ENCODE measurements at places on chromosomes 1 and 21. TPM values are rescaled to one million over a fixed set of nuclear protein-coding genes. Genes with fewer than 3 reads are reported as not detected.

- no peak for DNase-seq
Observed at GRCh38 chr1:55245781-55246180, 30.6 kb upstream of the USP24 start.

DNA sequence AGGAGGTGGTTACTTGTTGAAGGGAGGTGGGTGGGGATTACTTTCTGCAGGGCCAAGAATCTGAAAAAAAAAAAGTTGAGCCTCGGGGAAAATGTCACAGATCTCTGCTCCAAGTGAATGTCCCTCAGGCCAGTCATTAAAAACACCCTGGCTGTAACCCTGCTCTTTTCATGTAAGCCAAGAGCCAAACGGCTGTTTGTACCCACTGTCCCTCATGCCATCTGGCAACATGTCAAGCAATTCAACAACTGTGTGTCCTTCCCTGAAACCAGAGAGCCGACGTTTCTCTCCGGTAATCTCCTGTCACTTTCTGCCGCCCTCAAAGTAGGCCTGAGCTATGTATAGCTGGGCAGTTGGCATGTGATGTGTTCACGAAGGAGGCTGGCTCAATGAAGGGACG, 14.7 kb downstream of the CASQ2 start:
- DNase-seq: no peak

- DNase-seq: no peak
Observed at GRCh38 chr1:175840787-175841186, 97.4 kb upstream of the TNR start.

DNA sequence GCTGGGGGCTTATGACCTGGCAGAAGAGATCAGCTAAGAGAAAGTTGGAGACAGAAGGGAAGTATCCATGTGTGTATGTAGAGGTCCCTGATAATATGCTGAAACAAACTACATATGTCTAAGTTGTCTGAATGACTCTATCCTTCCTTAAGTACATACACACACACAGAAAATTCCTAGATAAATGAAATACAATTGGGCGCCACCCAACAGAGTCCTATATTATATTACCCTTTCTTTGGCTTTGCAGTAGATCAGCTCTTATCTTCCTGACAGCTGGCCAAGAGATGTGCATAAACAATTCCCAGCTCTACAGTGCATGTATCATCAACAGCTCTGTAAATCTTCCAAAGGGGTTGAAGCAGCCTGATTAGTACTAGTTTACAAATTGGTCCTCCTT, 40.1 kb downstream of the SORT1 start:
- DNase-seq: no peak

- no peak for DNase-seq
Observed at GRCh38 chr1:54405898-54406293, 298 bp downstream of the SSBP3 start.

GRCh38 chr1:228410671-228411070, 4.0 kb upstream of the TRIM11 start:
- DNase-seq: no peak

- DNase-seq: no peak
Observed at GRCh38 chr21:41235201-41235600, 67.2 kb downstream of the BACE2 start.

DNA sequence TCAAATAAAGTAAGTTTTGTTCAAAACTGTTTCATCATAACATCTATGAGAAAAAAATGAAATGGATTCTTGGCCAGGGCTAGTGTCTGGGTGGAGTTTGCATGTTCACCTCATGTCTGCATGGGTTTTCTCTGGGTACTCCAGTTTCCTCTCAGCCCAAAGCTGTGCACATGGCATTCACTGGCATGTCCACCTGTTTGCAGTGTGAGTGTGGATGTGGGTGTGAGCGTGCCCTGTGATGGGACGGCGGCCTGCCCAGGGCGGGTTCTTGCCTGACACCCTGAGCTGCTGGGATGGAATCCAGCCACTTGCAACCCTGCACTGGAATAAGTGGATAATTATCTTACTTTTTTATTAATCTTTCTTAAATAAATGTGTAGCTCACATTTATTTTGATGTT, 185.5 kb downstream of the RYR2 start:
- no peak for DNase-seq

RNU1-1 gene
- 1,685 TPM for total RNA-seq

SH3BGR gene
- total RNA-seq: 4.8 TPM

ZBTB18 gene
- total RNA-seq: 1.8 TPM
